ENCODE measurements at places on chromosomes 6 and 20. TPM values are rescaled to one million over a fixed set of nuclear protein-coding genes. Genes with fewer than 3 reads are reported as not detected.

Gene MRAP2
- 4.6 TPM for total RNA-seq

Gene C6orf52
- total RNA-seq: 0.25 TPM

Gene HLA-C
- total RNA-seq: 160 TPM

Gene ARG1
- not detected for total RNA-seq

Gene EYS
- total RNA-seq: 0.13 TPM

Gene ISM1
- under 0.01 TPM for total RNA-seq

Gene AVP
- total RNA-seq: not detected

Gene NKAPL
- under 0.01 TPM for total RNA-seq

Gene FAM184A
- 0.13 TPM for total RNA-seq

Gene SPATA2
- total RNA-seq: 1.0 TPM

Gene RNF114
- total RNA-seq: 30.8 TPM

Gene ZNF391
- 0.38 TPM for total RNA-seq

Gene YTHDF1
- 16.4 TPM for total RNA-seq

All from dermis microvascular lymphatic vessel endothelial cell (primary cell).